Suppressor macrophage (primary cell): ENCODE measurements at places on chromosomes 7 and 10.

GRCh38 chr7:127905021-127905420 lies 126.2 kb downstream of the LRRC4 start:
- no peak for DNase-seq

DNA sequence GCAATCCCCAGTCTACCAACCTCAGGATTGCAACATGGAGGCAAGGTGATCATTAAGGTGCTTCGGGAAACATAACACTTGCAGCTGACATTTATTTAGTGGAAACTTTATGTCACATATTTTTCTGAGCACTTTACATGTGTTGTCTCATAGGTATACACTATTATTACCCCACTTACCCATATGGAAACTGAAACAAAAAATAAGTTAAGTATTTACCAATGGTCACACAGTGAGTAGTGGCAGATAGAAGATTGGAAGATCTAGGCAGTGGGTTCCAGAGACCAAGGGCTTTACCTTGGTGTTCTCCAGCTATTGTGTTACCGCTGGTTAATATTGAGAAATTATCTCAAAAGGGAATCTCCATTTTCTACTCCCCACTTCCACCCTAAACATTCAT lies 1279.1 kb upstream of the SORCS1 start:
- DNase-seq: no peak

DNA sequence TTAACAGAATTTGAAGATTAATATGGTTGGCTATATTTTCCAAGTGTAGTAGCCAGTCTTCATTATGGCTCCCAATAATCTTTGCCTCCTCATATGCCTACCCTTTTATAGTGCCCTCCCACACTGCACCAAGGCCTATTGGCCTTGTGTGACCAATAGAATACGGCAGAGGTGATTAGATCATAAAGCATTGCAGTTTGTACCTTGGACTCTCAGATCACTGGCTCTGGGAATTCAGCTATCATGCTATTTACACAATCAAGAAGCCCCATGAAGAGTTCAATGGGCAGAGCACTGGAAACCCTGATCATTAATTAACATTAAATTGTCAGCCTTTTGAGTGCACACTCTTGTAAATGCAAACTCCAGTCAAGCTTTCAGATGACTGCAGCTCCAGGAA lies 154.5 kb upstream of the MAGI2 start:
- no peak for DNase-seq

DNA sequence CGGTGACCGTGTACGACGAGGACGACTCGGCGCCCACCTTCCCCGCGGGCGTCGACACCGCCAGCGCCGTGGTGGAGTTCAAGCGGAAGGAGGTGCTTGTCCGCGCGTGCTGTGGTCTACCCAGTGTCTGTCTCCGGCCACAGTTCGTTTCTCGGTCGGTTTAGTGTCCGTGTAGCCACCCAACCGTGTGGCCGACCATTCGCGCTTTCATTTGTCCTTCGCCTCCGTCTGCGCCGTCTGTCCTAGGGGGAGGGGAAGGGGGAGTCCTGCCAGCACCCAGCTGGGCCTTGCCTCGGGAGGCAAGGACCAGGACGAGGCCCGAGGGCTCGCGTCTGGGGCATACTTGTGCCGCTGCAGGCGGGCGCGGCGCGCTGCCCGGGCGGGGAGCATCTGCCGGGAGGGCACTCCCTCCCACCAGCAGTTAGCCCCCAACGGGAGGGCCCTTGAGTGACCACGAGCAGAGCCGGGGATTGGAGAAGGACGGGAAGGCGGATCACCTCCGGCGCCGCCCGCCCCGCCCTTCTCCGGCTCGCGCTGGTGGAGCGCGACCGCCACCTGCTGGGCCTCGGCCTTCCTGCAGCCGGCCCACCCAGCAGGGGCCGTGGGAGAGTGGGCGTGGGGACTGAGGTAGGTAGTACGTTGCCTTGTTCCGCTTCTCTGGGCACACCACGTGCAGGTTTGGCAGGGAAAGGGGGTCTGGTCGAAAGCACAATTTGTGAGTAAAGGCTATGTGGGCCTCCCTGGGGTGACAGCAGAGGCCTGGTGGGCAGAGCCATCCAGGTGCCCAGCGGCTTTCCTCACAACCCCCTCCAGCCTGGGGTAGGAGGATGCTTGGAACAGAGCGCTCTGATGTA lies 28.5 kb downstream of the RET start:
- DNase-seq: peak; percentile 92

DNA sequence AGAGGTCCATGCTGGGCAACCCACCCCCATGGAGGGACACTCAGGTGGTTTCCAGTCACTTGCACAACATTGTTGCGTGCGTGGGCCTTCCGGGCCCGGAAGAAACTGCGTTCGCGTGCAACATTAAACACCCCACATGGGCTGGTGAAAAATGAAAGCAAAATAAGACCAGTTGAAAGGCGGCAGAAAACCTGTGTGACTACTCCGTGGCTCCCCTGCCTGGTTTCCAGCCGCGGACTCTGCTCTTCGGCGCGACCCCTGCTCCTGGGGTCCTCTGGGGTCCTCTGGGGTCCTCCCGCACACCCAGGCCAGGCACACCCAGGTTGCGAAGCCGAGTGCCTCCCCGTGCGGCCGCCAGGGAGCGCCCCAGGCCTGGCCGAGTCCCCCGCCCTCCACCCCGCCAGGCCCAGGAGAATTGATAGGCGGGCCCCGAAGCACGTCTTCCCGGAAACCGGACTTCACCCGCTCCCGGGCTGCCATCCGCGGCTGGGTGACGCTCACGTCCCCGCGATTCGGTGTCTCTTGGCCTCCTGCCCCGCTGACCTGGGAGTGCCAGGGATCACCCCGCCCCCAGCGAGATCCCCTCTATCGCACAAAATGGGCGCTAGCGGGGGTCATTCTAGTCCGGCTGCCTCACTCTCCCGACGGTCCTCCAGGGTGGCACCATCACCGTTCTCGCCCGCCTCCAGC lies 1.9 kb upstream of the SH2D4B start:
- peak; percentile 89 for DNase-seq

GRCh38 chr10:15367296-15368085 lies 3.6 kb downstream of the FAM171A1 start:
- DNase-seq: no peak
